Purkinje cell (primary cell): ENCODE measurements at places on chromosomes 11 and 22. TPM values are rescaled to one million over a fixed set of nuclear protein-coding genes. Genes with fewer than 3 reads are reported as not detected.

DTX4 gene
- polyA plus RNA-seq: 1.8 and 3.2 TPM in 2 replicates

C11orf86 gene
- polyA plus RNA-seq: not detected in 2 replicates

ARHGAP1 gene
- polyA plus RNA-seq: 4.1 and 7.6 TPM in 2 replicates

ALDH3B1 gene
- 0.11 TPM in 1 of 2 replicates, not detected in the other for polyA plus RNA-seq

ROBO4 gene
- not detected in 2 replicates for polyA plus RNA-seq

INPP5J gene
- 1.6 and 2.9 TPM in 2 replicates for polyA plus RNA-seq

ZFPL1 gene
- 11.0 and 14.9 TPM in 2 replicates for polyA plus RNA-seq

CHCHD10 gene
- 148 and 429 TPM in 2 replicates for polyA plus RNA-seq

POTEH gene
- polyA plus RNA-seq: not detected in 2 replicates

NUP160 gene
- 5.9 and 9.4 TPM in 2 replicates for polyA plus RNA-seq

IGLL1 gene
- polyA plus RNA-seq: not detected in 2 replicates

MYBPC3 gene
- polyA plus RNA-seq: 0.08 TPM in 1 of 2 replicates, not detected in the other

SNX32 gene
- polyA plus RNA-seq: 2.2 and 4.6 TPM in 2 replicates

NFAM1 gene
- polyA plus RNA-seq: 0.21 TPM in 1 of 2 replicates, not detected in the other

TRIM44 gene
- 16.8 and 17.9 TPM in 2 replicates for polyA plus RNA-seq

ASRGL1 gene
- polyA plus RNA-seq: 24.4 and 39.7 TPM in 2 replicates

CBX6 gene
- 1.7 and 7.9 TPM in 2 replicates for polyA plus RNA-seq

VPREB1 gene
- not detected in 2 replicates for polyA plus RNA-seq

OR51B5 gene
- 0.54 TPM in 1 of 2 replicates, not detected in the other for polyA plus RNA-seq

MYOD1 gene
- polyA plus RNA-seq: not detected in 2 replicates

TUBA8 gene
- 56.8 and 71.9 TPM in 2 replicates for polyA plus RNA-seq

ZNF280B gene
- 8.8 and 8.9 TPM in 2 replicates for polyA plus RNA-seq

GAB4 gene
- polyA plus RNA-seq: not detected in 2 replicates

C22orf23 gene
- polyA plus RNA-seq: 0.69 and 4.0 TPM in 2 replicates

TMEM109 gene
- 14.8 and 30.2 TPM in 2 replicates for polyA plus RNA-seq
